ENCODE measurements at places on chromosomes 7 and 10. TPM values are rescaled to one million over a fixed set of nuclear protein-coding genes. Genes with fewer than 3 reads are reported as not detected.

- no peak for DNase-seq
Observed at GRCh38 chr7:4169455-4169854, 512.6 kb upstream of the FOXK1 start.

DNA sequence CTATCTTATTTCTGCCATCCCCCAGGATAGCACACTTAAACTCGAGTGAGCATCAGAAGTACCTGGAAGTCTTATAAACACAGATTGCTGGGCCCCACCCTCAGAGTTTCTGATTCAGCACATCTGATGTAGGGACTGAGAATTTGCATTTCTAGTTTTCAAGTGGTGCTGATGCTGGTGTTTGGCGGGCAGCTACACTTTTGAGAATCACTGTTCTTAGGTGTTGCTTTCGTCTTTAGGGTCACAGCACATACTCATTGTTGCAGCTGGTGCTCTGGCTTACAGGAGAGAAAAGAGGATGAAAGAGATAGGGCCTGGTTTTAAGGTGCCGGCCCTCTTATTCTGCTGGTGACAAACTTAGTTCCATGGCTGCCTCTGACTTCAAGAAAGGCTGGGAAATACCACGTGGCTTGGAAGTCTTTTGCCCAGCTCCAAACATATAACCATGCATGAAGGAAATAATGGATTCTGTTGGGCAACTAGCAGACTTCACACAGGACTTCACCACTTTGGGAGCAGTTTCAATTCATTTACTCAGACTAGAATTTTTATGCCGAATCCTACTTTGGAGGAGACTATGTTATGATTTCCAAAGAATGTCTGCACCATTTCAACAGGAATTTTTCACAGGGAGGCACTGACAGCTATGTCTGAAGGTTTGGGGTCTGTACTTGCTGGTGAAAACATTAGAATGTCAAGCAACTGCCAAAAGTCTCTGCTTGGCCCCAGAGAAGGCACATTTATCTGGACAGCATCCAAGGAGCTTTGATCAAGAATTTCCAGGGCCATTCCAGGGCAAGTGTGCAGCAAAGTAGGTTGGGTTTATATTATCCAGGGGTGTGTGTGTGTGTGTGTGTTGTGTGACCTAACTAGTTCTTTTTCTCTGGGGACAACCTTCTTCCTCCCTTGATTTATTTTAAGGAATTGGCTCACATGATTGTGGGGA is 6.9 kb upstream of the MINDY4 start:
- no peak for DNase-seq

GRCh38 chr7:4074994-4075393 is 607.1 kb upstream of the FOXK1 start:
- DNase-seq = peak; percentile 83

The WNT16 gene
- total RNA-seq = 7.4 TPM

The ENTPD1 gene
- 17.7 TPM for total RNA-seq
